ENCODE measurements at places on chromosomes 13 and 19. TPM values are rescaled to one million over a fixed set of nuclear protein-coding genes. Genes with fewer than 3 reads are reported as not detected.

Gene PSMC4
- 111 TPM for total RNA-seq

Gene CEACAM5
- not detected for total RNA-seq

Gene LENG9
- total RNA-seq, result 4.7 TPM

Gene CA11
- 7.8 TPM for total RNA-seq

Gene CGB8
- total RNA-seq, result not detected

Gene NXNL1
- not detected for total RNA-seq

Gene TEX30
- 6.9 TPM for total RNA-seq

Gene KANK3
- 8.9 TPM for total RNA-seq

Gene MEIOSIN
- not detected for total RNA-seq

GRCh38 chr13:93249364-93250306 lies 23.0 kb downstream of the GPC6 start:
- H3K27ac ChIP-seq, result peak overlapping the region; percentile 98
- H3K4me3 ChIP-seq, result no peak overlapping the region
- no peak for DNase-seq
- H3K27me3 ChIP-seq, result no peaks in the 10 kb centered on the region

GRCh38 chr19:16615808-16616207 lies 12.2 kb downstream of the MED26 start:
- H3K27me3 ChIP-seq, result peaks cover 11% of the 10 kb centered on the region
- no peak for DNase-seq
- no peak overlapping the region for H3K4me3 ChIP-seq
- no peak overlapping the region for H3K27ac ChIP-seq
- H3K4me1 ChIP-seq, result peaks cover 28% of the 10 kb centered on the region
- no peaks in the 10 kb centered on the region for H3K36me3 ChIP-seq

- H3K4me3 ChIP-seq, result peak overlapping the region; percentile 83
- peaks cover 24% of the 10 kb centered on the region for H3K27me3 ChIP-seq
- H3K36me3 ChIP-seq, result no peaks in the 10 kb centered on the region
- H3K27ac ChIP-seq, result no peak overlapping the region
- H3K4me1 ChIP-seq, result peaks cover 20% of the 10 kb centered on the region
Observed at GRCh38 chr13:99958406-99959126, 13.0 kb downstream of the ZIC5 start.

DNA sequence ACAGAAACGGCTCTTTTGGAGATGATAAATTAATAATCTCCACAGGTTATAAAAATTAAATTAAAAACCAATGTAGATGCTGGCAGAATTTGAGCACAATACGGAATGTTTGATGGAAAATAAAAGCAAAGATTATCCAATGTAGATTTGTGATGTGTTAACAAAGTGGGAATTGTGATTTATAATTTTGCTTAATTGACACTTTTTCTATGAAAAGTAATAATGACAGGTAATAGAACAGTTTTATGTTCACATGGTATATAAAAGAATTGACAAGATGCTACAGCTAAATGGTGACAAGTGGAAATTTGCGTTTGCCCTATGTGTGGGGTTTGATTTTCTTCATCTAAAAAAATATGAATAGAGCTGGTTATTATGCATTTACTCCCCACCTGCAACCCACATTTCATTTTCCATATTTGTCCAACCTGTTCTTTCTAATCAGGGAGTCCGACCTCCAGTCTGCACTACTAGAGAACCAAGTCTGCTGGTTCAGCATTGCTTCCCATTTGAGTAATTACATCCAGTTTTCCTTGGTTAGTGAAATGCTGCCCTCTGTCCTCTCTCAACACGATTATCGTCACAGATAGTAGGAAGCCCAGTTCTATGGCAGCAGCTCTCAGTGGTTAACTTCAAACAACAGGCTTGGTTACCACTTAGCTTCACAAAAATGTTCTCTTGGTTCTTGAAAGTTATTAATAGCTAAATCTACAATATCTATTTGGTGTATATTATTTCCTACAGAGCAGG lies 61.4 kb upstream of the SLITRK1 start:
- H3K27me3 ChIP-seq, result peaks cover 2% of the 10 kb centered on the region
- H3K4me3 ChIP-seq, result no peak overlapping the region
- H3K36me3 ChIP-seq, result no peaks in the 10 kb centered on the region
- no peak for DNase-seq

GRCh38 chr13:73288596-73288995 lies 229.8 kb downstream of the KLF5 start:
- H3K4me1 ChIP-seq, result no peaks in the 10 kb centered on the region
- DNase-seq, result no peak
- no peak overlapping the region for H3K4me3 ChIP-seq
- no peaks in the 10 kb centered on the region for H3K36me3 ChIP-seq
- no peaks in the 10 kb centered on the region for H3K27me3 ChIP-seq

DNA sequence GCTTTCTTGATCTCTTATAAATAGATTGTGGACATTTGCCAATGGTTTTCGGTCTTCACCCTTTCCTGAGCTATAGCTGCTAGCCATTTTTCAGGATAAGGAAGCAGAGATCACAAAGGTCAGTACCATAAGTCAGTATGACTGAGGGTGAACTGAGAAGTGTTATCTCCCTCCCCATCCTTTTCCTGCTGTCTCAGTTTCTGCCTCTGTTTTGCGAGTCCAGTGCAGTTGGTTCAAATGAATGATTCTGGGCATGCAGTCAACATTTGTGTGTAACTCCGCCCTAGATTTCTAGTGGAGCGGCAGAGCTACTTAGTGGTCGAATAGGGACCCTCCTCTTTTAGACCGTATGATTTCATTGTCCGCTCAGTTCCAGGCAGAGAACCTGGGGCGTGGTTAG lies 460.8 kb upstream of the ARGLU1 start:
- DNase-seq, result no peak
- no peaks in the 10 kb centered on the region for H3K36me3 ChIP-seq
- H3K27me3 ChIP-seq, result no peaks in the 10 kb centered on the region
- no peak overlapping the region for H3K4me3 ChIP-seq

DNA sequence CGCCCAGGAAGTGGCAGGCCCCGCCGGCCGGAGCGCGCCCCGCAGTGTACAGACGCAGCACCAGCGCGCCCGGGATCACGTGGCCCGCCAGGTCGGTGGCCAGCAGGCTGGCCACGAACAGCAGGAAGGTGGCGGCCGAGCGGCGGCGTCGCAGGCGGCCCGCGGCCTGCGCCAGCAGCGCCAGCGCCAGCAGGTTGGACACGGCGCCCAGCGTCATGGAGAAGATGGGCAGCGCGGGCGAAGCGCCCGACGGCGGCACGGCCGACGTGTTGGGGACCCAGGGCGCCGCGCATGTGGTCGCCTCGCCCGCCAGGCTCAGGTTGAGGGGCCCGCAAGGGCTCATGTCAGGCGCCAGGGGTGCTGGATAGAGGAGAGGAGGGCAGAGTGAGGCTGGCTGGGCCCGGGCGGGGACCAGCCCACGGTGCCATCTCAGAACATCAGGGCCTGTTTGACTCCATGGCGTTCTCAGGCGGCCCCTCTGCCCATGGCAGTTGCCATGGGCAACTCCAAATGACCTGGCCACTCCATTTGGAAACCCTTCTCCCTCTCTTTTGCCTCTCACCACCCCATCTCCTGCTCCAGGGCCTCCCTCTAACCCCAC lies 1.1 kb downstream of the PTGER1 start:
- H3K36me3 ChIP-seq, result no peaks in the 10 kb centered on the region
- H3K27ac ChIP-seq, result no peak overlapping the region
- no peak overlapping the region for H3K4me3 ChIP-seq

DNA sequence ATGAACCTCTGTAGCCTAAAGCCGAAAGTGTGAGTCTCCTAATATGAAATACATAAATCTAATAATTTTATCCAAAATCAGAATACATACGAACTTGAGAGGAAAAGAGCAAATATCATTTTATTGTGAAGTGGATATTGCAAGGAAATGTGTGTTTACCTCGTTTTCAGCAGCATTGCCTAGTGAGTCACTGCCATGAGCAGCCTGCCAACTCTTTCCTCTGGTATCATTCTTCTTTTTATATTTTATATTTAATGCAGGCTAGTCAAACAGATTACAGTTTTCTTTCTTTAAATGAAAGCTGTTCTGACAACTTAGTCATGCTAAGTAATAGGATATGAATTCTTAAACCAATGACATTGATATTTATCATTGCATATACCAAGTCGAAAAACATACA lies 44.2 kb downstream of the EDNRB start:
- no peak overlapping the region for H3K27ac ChIP-seq
- no peaks in the 10 kb centered on the region for H3K27me3 ChIP-seq
- no peaks in the 10 kb centered on the region for H3K4me1 ChIP-seq

- DNase-seq, result peak; percentile 81
- H3K36me3 ChIP-seq, result no peaks in the 10 kb centered on the region
- H3K27ac ChIP-seq, result no peak overlapping the region
- H3K4me1 ChIP-seq, result peaks cover 2% of the 10 kb centered on the region
- H3K4me3 ChIP-seq, result no peak overlapping the region
Observed at GRCh38 chr19:2648528-2648937, 54.0 kb downstream of the GNG7 start.

- no peak overlapping the region for H3K27ac ChIP-seq
- no peak for DNase-seq
- no peaks in the 10 kb centered on the region for H3K27me3 ChIP-seq
- H3K4me3 ChIP-seq, result no peak overlapping the region
Observed at GRCh38 chr13:94765814-94766213, 53.5 kb upstream of the SOX21 start.

- H3K27me3 ChIP-seq, result peaks cover 9% of the 10 kb centered on the region
- no peak for DNase-seq
- H3K27ac ChIP-seq, result peak overlapping the region; percentile 64
- H3K4me3 ChIP-seq, result peak overlapping the region; percentile 55
- peaks cover 37% of the 10 kb centered on the region for H3K4me1 ChIP-seq
Observed at GRCh38 chr13:35659796-35660195, 183.3 kb upstream of the MAB21L1 start.

GRCh38 chr19:46745030-46745429 lies 827 bp upstream of the FKRP start:
- DNase-seq, result no peak
- H3K27me3 ChIP-seq, result peaks cover 7% of the 10 kb centered on the region
- H3K4me1 ChIP-seq, result peaks cover 20% of the 10 kb centered on the region
- peak overlapping the region; percentile 77 for H3K27ac ChIP-seq
- H3K4me3 ChIP-seq, result peak overlapping the region; percentile 93

DNA sequence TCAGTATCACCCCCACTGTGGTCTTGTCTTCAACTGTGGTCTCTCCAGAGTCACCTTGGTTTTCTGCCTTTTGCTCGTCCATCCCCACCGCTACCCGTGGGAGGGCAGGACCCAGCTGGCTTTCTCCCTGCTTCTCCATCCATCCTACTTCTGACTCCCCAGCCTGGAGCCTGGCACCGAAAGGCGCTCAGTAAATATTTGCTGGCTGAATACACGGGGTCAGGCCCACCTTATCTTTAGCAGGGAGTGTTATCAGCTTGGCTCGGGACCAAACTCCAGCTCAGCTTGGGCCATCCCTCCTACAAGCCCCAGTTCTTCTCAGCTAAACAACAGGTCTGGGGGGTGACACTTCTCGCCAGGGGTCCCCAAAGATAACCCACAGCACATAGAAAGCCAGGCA lies 62.0 kb upstream of the KLF2 start:
- H3K27ac ChIP-seq, result no peak overlapping the region
- DNase-seq, result no peak
- no peaks in the 10 kb centered on the region for H3K4me1 ChIP-seq

DNA sequence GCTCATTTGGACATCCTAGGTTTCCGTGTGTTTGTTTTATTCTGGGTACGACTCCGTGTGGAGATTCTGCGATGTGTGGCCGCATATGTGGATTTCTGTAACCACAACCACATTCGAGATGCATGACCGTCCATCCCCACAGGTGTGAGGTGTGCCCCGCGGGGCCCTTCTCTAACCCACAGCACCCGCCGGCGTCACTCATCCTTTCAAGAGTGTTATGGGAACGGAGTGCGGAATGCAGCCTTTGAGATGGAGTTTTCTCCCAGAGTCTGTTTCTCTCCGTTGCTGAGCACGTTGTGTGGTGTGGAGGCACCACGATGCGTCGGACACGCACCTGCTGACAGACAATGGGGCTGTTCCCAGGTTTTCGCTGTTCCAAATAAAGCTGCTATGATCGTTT lies 40.0 kb downstream of the C13orf46 start:
- H3K27me3 ChIP-seq, result peaks cover 3% of the 10 kb centered on the region
- H3K36me3 ChIP-seq, result peaks cover 10% of the 10 kb centered on the region
